ENCODE measurements at places on chromosomes 11 and 22.

DNA sequence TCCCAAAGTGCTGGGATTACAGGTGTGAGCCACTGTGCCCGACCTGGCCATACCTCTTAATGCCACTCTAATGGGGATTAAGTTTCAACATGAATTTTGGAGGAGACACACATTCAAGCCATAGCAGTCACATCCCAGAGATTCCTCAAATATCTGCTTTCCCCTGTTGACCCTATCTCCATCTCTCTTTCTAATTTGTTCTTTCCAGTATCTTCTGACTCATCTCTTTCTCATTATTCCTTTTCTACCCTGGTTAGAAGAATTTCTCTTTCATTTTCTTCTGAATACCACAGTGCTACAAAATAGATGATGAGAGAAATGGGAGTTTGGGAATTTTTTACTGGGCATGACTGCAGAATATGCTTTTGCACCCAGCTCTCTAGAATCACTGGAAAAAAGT is 5.1 kb downstream of the OR10V1 start:
- DNase-seq = no peak

GRCh38 chr11:6202041-6202440 is 3.0 kb downstream of the OR52W1 start:
- no peak for DNase-seq

GRCh38 chr11:29809121-29809520 is 207.7 kb downstream of the KCNA4 start:
- DNase-seq = no peak

DNA sequence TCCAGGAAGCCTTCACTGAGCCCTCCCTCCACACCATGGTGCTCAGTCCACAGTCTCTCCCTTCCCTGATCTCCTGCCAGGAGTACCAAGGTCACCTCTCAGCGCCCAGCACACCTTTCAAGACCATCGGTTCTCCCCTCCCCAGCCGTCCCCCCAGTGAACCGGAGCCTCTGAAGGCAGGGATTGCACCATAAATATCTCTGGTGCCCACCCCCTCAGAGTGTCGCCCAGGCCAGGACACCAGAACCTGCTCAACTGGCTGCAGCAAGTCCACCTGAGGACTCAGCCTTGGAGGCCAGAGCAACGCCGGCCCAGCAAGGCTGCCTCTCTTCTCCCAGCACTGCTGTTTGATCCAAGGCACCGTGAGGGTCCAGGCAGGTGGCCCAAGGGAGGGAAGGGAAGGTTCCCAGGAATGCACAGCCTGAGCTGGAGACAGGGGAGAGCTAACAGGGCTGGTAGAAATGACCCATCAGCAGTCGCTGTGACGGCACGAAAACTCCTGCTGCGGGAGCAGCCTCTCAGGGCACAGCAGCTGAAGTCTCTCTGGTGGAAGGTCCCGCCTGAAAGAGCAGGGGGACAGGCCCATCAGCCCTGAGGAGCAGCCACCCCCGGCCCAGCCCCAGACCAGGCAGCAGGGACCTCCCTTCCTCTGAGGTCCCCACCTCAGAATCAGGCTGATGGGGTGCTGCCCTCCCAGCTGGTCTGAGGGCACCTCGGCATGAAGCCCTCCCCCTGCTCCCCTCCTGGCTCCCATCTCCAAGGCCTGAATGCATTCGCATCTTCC is 80.3 kb downstream of the BUD13 start:
- no peak for DNase-seq

GRCh38 chr22:21009638-21010425 is 5.1 kb upstream of the P2RX6 start:
- no peak for DNase-seq

DNA sequence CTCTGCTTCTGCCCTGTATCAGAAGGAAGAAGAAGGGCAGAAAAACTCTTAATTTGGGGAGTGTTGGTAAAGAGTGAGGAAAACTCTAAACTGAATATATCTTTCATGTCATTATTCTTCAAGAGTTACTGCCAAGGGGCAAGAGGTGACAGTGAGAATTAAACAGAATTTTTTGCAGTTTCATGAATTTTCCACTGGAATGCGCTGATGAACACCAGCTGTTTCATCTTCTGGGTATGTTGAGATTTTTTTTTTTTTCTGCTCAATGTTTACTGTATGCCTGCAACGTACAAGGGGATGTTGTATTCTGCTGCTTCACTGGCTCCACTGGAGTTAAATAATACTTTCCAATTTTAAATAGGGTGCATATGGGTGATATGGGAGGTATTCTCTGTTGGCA is 117.8 kb downstream of the FAM76B start:
- DNase-seq = no peak

DNA sequence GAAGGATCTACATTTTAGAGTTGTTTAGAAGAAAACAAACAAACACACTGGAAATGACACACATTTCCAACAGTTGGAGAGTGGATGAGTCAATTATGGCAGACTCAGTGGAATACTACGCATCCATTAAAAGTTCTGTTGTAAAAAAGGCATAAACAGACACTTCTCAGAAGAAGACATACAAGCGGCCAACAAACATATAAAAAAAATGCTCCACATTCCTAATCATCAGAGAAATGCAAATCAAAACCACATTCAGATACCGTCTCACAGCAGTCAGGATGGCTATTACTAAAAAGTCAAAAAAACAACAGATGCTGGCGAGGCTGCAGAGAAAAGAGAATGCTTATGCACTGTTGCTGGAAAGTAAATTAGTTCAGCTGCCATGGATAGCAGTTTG is 298.2 kb downstream of the DDX10 start:
- DNase-seq = no peak

GRCh38 chr11:27506200-27507182 is at the start of gene LIN7C:
LIN7C (minus strand) TSS chr11:27506769; CDS start chr11:27506752, 17 bp downstream.
- peak; percentile 67 for DNase-seq

- DNase-seq = no peak
These were observed 247.3 kb upstream of the BLID start for GRCh38 chr11:122363296-122363695.

- DNase-seq = no peak
These were observed 7.2 kb downstream of the JAML start for GRCh38 chr11:118217575-118217974.

- no peak for DNase-seq
These were observed 2.5 kb upstream of the RCOR2 start for GRCh38 chr11:63919267-63920125.

DNA sequence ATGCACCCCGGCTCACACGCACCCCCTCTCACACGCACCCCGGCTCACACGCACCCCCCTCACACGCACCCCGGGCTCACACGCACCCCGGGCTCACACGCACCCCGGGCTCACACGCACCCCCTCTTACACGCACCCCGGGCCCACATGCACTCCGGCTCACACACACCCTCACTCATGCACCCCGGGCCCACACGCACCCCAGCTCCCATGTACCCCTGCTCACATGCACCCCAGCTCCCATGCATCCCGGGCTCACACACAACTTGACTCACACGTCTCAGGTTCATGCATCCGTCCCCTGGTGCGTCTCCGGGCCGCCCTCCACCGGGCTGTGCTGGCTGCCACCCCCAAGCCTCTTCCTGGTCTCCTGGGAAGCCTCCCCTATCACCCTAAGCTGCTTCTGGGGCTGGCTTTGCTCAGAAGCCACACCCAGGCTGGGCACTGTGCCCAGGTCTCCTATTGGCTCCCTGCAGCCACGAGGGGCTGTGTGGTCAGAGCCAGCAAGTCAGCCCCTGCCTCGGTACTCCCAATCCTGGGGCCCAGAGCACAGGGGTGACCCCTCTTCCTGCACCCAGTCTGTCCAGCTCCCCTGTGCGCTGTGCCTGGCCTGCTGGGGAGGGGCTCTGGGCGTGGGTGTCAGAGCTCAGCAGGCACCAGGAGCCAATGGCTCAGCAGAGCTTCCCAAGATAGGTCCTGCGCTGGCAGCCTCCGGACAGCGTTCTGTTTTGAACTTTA is 16.9 kb downstream of the TSPAN4 start:
- no peak for DNase-seq

GRCh38 chr11:60221181-60221580 is 21.8 kb downstream of the MS4A4E start:
- no peak for DNase-seq

- DNase-seq = no peak
These were observed 120.5 kb downstream of the ZNF280B start for GRCh38 chr22:22388090-22388489.

DNA sequence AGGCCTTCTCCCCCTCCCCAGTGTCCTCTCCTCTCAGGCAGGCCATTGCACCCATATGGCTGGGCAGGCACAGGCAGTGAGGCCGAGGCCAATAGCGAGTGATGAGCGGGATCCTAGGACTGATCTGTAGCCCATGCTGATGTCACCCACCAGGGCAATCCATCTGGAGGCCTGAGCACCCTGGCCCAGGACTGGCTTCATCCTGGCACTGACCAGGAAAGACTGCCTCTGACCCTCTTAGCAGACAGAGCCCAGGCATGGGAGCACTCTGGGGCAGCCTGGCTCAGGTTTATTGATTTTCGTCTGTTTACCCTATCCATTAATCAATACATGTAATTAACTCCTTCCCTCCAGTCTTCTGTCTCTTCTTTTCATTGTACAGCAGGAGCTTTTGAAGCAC is 5.1 kb upstream of the TIRAP start:
- DNase-seq = no peak

DNA sequence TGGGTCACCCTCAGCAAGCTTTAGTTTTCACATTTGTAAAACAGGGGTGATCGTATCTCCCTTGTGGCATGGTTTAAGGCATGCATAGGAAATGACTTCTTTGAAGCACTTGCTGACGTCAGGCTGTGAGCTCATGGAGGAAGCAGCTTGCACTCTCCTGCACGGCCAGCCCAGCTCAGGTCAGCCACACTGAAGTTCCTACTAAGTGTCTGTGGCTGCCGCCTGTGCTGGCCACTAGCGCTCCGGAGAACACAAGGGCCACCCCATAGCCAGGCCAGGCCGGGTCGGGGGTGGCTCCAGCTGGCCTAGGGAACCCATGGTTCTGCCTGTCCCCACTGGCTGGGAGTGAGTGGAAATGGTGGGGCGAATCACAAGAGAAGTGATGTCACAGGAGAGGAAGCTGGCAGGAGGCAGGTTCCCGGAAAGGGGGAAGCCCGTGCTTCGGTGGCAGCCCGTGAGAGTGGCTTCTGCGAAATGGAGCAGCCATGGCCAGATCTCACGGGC is 28.2 kb downstream of the KCTD17 start:
- no peak for DNase-seq

DNA sequence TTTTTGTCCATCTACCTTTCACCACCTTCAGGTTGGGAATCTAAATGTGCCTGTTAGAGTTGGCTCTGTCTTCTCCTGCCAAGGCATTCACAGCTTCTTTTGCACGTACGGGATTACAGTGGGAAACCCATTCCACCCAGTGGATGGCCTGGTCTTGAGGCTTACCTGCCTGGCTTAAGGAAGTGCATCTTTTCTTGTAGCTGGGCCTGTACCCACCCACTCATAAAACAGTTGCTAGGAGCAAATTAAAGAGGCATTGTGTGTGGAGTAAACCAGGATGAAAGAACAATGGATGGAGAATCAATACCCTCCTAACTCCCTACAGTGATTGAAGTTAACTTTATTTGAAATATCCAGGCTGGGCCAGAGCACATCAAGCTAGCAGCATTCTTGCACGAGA is 71.6 kb downstream of the TEAD1 start:
- no peak for DNase-seq

GRCh38 chr11:34502949-34503348 is 10.6 kb downstream of the ELF5 start:
- no peak for DNase-seq
